CD4-positive, alpha-beta T cell (primary cell): ENCODE measurements at places on chromosomes 7 and 10.

GRCh38 chr10:62582101-62582705, 208.0 kb downstream of the ZNF365 start:
- DNase-seq, result no peak

DNA sequence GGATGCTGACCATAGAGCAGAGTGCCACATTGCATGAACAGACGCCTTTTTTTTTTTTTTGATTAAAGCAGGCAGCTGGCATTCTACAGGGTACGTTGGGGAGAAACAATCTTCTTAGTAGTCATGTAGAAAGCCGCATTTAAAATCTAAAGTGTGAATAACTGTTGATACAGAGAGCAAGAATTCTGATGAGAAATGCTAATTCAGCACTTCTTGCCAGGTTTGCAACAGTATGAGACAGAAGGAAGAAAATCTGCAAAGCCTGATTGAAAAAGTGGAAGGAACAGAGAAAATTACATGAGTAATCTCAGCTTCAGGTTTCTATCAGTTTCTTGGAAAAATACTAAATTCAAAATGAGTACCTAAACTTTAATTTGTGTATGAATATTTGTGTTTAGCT, 232.7 kb upstream of the CHRM2 start:
- no peak for DNase-seq

- DNase-seq, result no peak
Measured at GRCh38 chr10:26448292-26448691, 10.2 kb downstream of the APBB1IP start.

DNA sequence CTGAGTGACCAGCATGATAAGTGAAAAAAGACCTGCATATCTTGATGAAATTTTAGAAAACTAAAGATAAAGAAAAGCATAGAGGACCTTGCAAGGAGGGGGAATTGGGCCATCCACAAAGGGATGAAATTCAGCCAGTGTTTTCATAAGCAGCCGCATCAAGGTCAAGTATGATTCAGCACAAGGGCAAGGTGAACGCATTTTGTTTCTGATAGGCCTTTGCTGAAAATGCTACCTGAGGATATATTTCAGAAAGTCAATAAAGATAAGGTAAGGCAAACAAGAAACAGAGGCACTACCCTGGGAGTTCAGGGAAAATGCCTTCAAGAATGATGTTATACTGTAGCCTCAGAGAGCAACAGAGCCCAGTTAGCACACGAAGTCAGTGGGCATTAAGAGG, 55.0 kb upstream of the SHH start:
- DNase-seq, result no peak

GRCh38 chr7:137454246-137454724, 110.8 kb upstream of the PTN start:
- no peak for DNase-seq

- no peak for DNase-seq
Measured at GRCh38 chr10:117970962-117971361, 75.8 kb downstream of the RAB11FIP2 start.

DNA sequence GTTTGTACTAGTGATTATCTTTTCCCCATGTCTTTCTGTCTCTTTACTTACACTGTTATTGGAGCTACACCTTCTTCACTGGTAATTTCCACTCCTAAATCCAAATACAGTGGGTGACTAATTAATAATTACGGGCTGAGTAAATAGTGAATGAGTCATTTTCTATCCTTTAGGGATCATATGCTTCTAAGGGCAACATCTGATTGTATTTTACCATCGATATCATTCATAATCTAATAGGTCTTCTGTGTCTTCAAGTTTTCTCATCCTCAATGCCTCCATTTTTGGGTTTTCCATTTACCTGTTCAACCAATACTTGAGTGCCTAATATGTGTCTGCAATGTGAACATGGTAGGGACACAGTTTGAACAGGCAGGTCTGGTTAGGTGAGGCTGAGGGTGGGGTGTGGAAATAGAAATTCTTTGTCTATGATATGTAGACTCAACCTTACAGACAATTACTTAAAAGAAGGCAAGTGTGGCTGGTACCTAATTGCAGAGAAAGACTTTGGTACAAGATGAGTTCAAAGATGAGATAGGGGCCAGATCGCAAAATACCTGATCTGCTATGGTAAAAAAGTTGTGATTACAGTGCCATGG, 5.9 kb upstream of the DHX32 start:
- no peak for DNase-seq

GRCh38 chr10:83691791-83692596, 447.3 kb upstream of the GHITM start:
- no peak for DNase-seq

DNA sequence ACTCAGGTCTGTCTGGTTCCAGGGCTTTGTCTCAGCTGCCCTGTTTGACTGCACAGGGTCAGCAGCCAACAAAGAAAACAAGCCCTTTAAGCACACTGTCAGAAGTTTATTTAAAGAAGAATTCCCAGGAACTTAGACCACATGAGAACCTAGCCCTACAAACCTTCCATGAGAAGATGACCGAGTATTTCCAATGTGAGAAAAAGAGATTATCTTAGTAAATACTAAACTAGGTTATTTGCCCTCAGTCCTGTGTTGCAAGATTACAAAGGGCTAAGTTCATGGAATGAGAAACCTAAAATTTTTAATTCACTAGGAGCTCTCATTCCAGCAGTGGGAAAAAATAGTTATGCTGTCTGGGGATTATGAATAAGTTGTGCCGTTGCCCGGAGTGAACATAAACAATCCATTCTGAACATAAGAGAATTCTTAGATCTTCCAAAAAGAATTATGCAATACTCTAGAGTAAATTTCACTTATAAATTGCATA, 46.7 kb downstream of the NOC3L start:
- DNase-seq, result no peak

- no peak for DNase-seq
Measured at GRCh38 chr7:13538669-13539068, 450.8 kb downstream of the ETV1 start.

DNA sequence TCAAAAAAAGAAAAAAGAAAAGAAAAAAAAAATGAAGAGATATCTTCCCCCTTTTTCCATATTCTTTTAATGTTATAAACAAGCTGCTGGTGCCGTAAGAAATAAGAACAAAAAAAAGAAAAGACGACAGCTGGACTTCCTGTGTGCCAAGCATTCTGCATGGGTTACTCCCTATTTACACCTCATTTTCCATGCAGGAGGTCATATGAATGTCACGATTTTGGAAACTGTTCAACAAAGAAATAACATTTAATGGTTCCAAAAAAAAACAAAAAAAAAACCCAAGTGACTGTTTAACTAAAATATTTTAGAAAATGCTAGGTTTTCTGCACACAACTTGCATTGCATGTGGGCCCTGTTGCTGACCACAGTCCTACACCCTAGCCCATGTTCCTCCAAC, 159.3 kb downstream of the TNS3 start:
- DNase-seq, result no peak

GRCh38 chr10:71081229-71081560, 131.2 kb upstream of the UNC5B start:
- DNase-seq, result no peak

DNA sequence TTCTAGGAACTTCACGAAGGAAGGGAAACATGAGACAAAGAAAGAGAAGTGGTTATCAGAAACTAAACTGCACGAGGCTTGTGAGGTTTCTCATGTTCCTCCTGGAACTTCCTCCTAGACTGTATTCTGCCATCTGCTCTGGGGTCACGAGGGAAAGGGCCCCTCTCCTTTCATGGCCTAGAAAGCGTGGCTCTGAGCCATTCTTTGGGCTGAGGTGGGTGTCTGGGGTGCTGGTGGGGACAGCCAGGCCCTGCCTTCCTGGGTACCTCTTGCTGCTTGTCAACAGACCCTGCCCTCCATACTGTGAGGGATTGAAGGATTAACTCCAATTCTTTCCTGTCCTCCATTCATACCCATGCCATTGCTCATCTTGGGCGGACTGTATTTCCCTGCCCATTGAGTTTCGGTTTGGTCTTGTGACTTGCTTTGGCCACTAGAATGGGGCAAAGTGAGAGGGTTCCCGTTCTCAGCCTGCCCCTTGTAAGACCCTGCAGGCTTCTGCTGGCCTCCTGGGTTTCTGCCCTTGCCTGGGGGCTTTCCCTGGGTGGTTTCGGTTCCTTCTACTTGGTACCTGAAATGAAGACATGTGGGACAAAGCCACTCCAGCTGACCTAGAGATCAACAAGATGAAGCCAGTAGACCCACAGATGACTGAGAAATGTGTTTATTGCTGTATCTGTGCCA, 14.9 kb upstream of the GIMAP8 start:
- no peak for DNase-seq

- DNase-seq, result peak; percentile 3
Measured at GRCh38 chr7:103343758-103344452, 662 bp downstream of the DNAJC2 start.

GRCh38 chr7:90681336-90682022, 85.4 kb downstream of the CDK14 start:
- no peak for DNase-seq

DNA sequence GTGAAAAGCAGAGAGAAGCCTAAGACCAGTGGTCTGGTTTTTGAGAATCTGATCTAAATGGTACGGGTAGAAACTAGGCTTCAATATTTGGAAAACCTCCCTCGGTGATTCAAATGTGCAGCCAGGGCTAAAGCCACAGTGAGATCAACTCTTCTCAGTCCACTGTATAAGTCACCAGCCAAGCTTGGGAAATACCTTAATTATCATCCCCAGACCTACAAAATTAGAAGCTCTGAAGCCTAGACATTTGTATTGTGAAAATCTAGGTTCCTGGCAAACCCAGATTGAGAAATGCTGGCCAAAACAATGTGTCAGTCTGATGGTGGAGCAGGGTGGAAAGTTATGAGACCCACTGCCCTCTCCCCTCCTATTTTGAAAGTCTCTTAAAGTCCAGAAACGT, 131.7 kb downstream of the DGKI start:
- no peak for DNase-seq

DNA sequence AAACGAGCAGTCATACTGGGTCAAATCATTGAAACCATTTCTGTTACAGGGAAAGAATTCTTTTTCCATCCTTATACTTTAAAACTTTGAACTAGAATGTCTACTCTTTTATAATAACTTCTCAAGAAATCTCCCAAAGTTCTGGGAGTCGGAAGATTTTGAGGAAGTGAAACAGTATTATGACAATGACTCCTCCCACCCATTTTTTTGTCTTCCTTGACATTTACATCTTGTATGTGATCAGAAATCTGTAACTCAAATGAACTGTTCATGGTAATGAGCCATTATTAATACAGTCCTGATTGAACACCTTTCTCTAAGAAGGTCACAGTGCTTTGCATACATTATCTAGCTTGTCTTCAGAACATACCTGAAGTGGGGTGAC, 227.4 kb downstream of the CELF2 start:
- no peak for DNase-seq

- no peak for DNase-seq
Measured at GRCh38 chr7:101677797-101678479, 48.8 kb upstream of the MYL10 start.

- no peak for DNase-seq
Measured at GRCh38 chr7:75847707-75848106, 31.1 kb upstream of the RHBDD2 start.

DNA sequence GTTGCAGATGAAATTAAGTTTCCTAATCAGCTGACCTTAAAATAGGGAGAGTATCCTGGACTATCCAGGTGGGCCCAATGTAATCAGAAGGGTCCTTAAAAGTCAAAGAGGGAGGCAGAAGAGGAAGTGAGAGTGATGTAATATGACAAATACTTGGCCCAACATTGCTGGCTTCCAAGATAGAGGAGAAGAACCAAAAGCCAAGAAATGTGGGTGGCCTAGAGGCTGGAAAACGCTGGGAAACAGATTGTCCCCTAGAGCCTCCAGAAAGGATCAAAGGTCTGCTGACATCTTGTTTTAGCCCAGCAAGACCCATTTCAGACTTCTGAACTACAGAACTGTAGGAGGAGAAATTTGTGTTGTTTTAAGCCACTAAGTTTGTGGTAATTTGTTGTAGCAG, 79.7 kb upstream of the NOBOX start:
- no peak for DNase-seq
